ENCODE measurements at places on chromosomes 13 and 19.
A peak's percentile ranks its signal among the peaks of the same experiment; 100 is the strongest.

GRCh38 chr19:52566588-52566987, 3.5 kb upstream of the ZNF701 start:
- no peak overlapping the region for H3K4me3 ChIP-seq
- peak overlapping the region; percentile 80 for H3K27ac ChIP-seq
- H3K4me1 ChIP-seq: peaks cover 44% of the 10 kb centered on the region
- no peak for DNase-seq

DNA sequence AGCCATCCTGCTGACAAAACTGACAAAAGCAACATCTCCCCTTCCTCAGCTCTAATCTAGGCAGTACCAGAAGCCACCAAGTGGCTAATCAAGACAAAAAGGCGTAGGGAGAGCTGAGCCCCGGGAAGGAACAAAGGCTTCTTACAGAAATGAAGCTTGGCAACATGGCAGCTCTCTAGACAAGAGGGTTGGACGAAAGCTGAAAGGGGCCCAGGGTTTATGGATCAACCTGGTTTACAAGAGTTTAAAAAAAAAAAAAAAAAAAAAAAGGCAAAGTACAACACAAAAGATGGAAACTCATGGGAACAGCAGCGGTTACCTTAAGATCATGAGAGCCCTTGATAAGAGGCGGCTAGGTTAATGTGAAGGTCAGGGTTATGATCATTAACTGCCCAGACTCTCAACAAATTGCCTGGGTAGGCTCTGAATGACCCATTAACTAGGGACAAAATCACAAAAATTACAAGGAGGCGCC, 14.0 kb downstream of the ZC3H4 start:
- H3K27ac ChIP-seq: peak overlapping the region; percentile 67
- H3K27me3 ChIP-seq: no peaks in the 10 kb centered on the region
- no peak overlapping the region for H3K4me3 ChIP-seq
- no peak for DNase-seq
- peaks cover 3% of the 10 kb centered on the region for H3K36me3 ChIP-seq
- H3K4me1 ChIP-seq: peaks cover 51% of the 10 kb centered on the region

DNA sequence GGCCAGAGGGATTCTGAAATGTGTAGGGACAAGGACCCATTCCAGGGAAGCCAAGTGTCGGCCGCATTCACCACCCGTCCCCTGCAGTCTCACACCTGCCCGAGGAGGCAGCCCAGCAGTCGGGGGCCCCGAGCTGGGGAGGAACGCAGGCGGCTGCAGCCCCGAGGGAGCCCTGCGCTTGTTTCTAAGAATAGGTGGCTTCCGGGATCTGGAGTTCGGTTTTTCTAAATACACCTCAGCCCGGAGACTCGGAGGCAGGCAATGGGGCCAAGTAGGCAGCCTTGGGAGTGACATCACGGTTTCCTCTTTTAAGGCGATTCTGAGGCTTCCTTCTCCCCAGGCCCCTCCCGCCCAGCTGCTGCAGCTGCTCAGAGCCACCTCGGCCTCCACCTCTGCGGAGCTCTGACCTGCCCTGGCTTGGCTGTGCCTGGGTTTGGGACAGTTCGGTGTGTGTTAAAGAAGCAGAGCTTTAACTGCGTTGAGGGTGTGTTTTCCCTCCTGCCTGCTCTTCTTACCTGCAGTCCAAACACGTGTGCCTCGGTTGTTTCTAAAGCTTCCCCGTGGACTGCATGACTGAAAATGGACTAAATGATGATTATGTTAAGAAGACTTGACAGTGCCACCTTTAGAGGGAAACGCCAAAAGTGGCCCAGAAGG, 80.5 kb downstream of the COL4A2 start:
- H3K27me3 ChIP-seq: no peaks in the 10 kb centered on the region
- no peak overlapping the region for H3K4me3 ChIP-seq
- H3K4me1 ChIP-seq: peaks cover 37% of the 10 kb centered on the region
- DNase-seq: peak; percentile 56
- peaks cover 26% of the 10 kb centered on the region for H3K36me3 ChIP-seq
- 0 out of 2 replicates have a peak overlapping the region, but pooled peaks have one; percentile 65 for H3K27ac ChIP-seq

GRCh38 chr19:41545547-41545946, 30.4 kb upstream of the CEACAM21 start:
- H3K36me3 ChIP-seq: no peaks in the 10 kb centered on the region
- no peak for DNase-seq
- H3K27me3 ChIP-seq: peaks cover 12% of the 10 kb centered on the region
- H3K4me3 ChIP-seq: no peak overlapping the region

GRCh38 chr19:10145031-10145430, 25.3 kb upstream of the EIF3G start:
- H3K27me3 ChIP-seq: no peaks in the 10 kb centered on the region
- no peak for DNase-seq
- H3K36me3 ChIP-seq: peaks cover 70% of the 10 kb centered on the region
- H3K27ac ChIP-seq: no peak overlapping the region
- H3K4me1 ChIP-seq: no peaks in the 10 kb centered on the region
- no peak overlapping the region for H3K4me3 ChIP-seq

DNA sequence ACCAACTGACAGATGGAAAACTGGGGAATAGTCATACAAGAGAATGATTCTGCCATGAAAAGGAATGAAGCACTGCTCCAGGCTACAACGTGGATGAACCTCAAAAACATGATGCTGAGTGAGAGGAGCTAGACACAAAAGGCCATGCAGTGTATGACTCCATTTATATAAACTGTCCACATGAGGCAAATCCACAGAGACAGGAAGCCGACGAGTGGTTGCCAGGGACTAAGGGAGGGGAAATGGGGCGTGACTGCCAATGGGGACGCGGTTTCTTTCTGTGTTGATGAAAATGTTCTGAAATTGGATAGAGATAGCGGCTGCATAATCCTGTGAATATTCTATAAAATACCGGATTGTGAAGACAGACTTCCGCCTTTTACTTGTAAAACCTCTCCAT, 10.2 kb downstream of the SMIM7 start:
- no peak overlapping the region for H3K4me3 ChIP-seq
- H3K27ac ChIP-seq: no peak overlapping the region
- no peaks in the 10 kb centered on the region for H3K4me1 ChIP-seq

GRCh38 chr13:95552539-95553441, at the start of gene CLDN10:
CLDN10 (plus strand) TSS chr13:95552720; CDS start chr13:95552754, 34 bp downstream.
- H3K36me3 ChIP-seq: no peaks in the 10 kb centered on the region
- DNase-seq: peak; percentile 86
- peaks cover 48% of the 10 kb centered on the region for H3K4me1 ChIP-seq

DNA sequence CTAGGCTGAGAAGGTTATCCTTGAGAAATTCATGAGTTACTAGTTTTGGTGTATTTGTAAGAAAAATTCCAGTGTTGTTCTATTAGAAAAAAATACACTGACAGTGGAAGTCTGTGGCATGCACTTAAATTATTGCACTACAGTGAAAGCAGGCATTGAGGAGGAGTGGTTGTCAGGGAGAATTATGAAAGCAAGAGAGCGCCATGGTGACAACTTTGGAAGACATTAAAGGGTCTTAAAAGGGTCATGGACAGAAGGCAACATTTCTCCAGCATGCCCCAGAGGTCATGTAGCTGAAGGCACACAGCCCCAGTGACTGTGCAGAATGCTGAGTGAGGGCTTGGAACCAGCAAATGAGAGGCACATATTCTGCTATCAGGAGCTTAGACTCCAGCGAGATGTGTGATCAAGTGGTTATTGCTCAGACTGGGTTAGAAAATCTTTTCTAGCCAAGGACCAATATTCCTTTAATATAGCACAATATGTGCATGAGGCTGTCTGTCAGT, 292.7 kb downstream of the OLFM4 start:
- H3K4me3 ChIP-seq: no peak overlapping the region
- no peak overlapping the region for H3K27ac ChIP-seq
- no peaks in the 10 kb centered on the region for H3K4me1 ChIP-seq
- DNase-seq: no peak
- H3K36me3 ChIP-seq: no peaks in the 10 kb centered on the region
- peaks cover 72% of the 10 kb centered on the region for H3K27me3 ChIP-seq

GRCh38 chr13:48216204-48216711, 16.7 kb upstream of the ITM2B start:
- DNase-seq: no peak
- H3K36me3 ChIP-seq: peaks cover 18% of the 10 kb centered on the region
- no peak overlapping the region for H3K4me3 ChIP-seq
- H3K27ac ChIP-seq: no peak overlapping the region
- H3K4me1 ChIP-seq: 0 out of 2 replicates have a peak, but pooled peaks cover 2% of the 10 kb centered on the region

DNA sequence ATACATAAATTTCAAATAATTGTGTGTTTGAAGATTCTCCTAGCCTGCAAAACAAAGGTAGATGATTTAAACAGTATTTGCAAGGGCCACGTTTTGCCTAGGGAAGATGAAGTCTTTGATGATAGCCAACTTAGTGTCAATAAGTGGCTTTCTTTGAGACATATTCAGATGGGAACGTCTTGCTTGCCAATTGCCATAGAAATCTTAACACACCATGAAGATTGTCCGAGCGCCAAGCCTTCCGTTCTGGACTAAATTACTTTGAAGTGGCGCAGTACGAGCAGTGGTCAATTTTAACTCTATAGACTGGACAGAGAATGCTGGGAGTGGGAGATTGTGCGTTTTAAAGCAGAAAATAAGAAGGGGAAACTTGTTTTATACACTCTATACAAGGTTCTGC, 9.9 kb downstream of the ZIC5 start:
- H3K4me1 ChIP-seq: peaks cover 72% of the 10 kb centered on the region
- DNase-seq: no peak
- H3K27ac ChIP-seq: no peak overlapping the region
- peaks cover 27% of the 10 kb centered on the region for H3K36me3 ChIP-seq
- peaks cover 47% of the 10 kb centered on the region for H3K27me3 ChIP-seq

- peaks cover 10% of the 10 kb centered on the region for H3K4me1 ChIP-seq
- peaks cover 10% of the 10 kb centered on the region for H3K36me3 ChIP-seq
- no peak overlapping the region for H3K27ac ChIP-seq
- no peak overlapping the region for H3K4me3 ChIP-seq
These were observed 47.5 kb downstream of the C13orf46 start for GRCh38 chr13:113926301-113926761.

DNA sequence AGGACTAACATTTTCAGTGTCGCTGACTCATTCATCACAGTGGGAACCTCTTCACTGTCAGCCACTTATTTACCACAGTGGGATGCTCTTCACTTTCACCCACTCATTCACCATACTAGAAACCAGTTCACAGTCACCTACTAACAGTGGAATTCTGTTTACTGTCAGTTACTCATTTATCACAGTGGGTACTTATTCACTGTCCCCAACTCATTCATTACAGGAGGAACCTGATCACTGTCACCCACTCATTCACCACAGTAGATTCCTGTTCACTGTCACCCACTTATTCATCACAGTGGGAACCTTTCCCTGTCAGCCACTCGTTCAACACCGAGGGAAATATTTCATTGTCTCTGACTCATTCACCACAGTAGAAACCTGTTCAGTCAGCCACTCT, 10.1 kb upstream of the ZNF85 start:
- DNase-seq: no peak
- peaks cover 32% of the 10 kb centered on the region for H3K27me3 ChIP-seq
- H3K27ac ChIP-seq: no peak overlapping the region
- peaks cover 61% of the 10 kb centered on the region for H3K36me3 ChIP-seq

DNA sequence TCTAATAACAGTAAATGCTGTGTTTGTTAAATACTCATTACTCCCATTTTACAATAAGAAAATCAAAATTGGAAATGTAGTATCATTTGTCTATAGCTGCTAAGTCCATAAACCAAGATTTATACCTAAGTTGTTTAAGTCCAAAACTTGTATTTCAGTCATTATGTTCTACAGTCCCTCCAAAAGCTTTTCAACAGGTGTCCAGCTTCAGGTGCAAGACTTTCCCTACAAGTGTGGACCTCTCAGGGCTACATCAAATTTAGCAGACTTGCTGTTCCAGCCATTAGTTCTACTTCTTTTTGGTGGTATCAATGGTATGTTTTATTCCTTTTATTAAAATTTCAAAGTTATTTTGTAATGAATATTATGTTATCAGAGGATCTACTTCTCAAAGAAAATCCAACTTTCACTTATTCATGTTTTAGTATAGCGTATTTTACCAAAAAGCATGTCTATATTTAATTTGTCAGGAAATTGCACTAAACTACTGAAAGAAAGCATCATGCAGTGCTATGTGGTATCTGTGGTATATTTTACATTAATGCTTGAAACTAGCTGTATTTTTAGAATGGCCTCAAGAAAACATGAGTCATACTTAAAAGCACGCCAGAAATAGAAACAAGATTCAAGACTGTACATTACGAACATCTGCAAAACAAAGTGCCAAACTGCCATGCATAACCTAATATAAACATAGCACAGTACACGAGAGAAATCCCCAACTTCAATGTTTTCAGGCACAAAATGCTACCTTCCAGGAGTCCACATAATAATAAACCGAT, 44.5 kb downstream of the VWA8 start:
- H3K27me3 ChIP-seq: no peaks in the 10 kb centered on the region
- DNase-seq: no peak
- peaks cover under 1% of the 10 kb centered on the region for H3K36me3 ChIP-seq

DNA sequence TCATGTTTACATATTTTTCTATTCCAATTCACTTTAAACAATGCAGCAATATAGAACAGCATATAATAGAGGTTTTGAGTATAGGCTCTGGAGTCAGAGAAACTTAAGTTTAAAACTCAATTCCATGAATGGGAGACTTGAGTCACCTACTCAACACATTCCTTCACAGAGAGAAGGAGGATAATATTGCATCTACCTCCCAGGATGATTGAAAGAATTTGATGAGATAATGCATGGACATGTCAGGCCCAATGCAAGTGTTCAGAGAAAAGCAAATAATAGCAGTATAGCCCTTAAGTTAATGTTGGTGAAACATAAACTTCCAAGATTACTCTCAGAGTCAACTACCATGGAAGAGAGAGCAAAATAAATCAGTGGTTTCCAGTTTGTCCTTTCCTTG, 170.2 kb downstream of the DCLK1 start:
- peaks cover 8% of the 10 kb centered on the region for H3K36me3 ChIP-seq
- H3K4me3 ChIP-seq: no peak overlapping the region

DNA sequence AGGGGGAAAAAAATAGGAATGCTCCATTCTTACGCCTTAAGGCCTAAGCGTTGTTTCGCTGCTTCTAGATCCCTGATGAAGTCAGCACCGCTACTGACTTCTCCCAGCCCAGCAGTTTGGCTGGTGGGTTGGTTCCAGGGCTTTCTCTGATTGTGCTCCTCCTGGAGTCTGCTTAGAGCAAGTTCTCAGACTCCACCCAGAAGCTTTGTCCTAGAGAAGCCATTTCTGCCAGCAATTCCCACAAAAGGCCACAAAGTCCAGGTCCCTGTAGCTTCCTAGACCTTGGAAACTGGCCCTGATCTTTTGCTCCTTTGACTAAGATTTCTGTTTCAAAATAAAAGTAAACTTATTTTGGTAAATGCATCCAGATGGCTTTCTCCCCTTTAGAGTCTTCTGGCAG, 65.4 kb downstream of the KCTD12 start:
- no peaks in the 10 kb centered on the region for H3K27me3 ChIP-seq
- H3K36me3 ChIP-seq: peaks cover 2% of the 10 kb centered on the region
- no peak overlapping the region for H3K27ac ChIP-seq

- H3K36me3 ChIP-seq: no peaks in the 10 kb centered on the region
- peaks cover 17% of the 10 kb centered on the region for H3K4me1 ChIP-seq
- peak overlapping the region; percentile 2 for H3K27ac ChIP-seq
- peak; percentile 71 for DNase-seq
- no peaks in the 10 kb centered on the region for H3K27me3 ChIP-seq
- no peak overlapping the region for H3K4me3 ChIP-seq
These were observed 198.4 kb downstream of the COL4A1 start for GRCh38 chr13:110108348-110109139.

GRCh38 chr19:55406826-55407549, 600 bp downstream of the UBE2S start:
- peaks cover 34% of the 10 kb centered on the region for H3K4me1 ChIP-seq
- H3K36me3 ChIP-seq: peaks cover 55% of the 10 kb centered on the region
- H3K4me3 ChIP-seq: peak overlapping the region; percentile 88
- H3K27me3 ChIP-seq: peaks cover 33% of the 10 kb centered on the region
- peak overlapping the region; percentile 85 for H3K27ac ChIP-seq
- no peak for DNase-seq

All from WTC11 (cell line).